ENCODE measurements at places on chromosomes 6 and 20.

- no peak for DNase-seq
These were observed 497.5 kb downstream of the UTRN start for GRCh38 chr6:144782634-144783033.

DNA sequence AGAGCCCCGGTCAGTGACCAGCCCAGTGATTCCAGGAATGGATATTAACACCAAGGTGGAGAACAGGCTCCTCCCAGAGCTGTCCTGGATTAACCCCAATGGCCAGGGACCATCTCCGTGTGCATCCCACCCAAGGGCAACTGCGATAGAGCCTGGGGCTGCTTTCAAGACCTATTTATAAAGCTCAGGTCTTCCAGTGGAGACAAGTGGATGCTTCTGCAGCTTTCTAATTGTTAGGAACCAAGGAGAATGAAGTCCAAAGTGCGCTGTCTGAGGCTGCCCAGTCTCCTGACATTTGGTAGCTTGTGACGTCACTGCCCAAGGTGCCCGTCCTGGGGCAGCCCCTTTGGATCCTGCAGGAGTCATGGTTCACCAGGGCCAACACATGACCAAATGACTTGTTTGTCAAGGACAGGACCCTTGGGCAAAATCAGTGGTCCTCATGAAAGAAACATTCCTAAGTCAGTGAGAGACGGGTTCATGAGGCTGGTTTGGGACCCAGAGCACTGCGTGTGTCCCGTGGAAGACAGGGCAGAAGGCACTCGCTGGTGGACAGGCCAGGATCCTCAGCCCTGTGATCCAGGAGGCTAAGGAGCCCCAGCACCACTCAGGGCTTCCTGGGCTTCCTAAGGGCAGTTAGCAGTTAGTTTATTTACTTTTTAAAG lies 174.9 kb downstream of the ANKRD60 start:
- no peak for DNase-seq

DNA sequence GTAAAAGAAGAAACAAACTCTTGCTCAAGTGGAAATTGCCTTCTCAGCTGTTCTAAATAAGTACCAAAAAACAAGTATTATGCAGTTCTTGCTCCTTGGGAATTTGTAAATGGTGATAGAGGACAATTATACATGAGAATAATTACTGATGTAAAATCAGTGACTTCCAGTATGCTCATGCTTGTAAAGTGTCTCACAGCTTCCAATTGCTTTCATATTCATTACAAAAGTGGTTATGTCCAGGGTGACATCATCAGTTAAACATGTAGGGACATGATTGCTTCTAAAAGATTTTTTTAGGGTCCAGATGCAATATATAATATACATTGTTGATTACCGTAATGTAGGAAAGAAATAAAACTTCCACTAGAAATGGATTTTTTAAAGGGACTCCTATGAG lies 122.8 kb upstream of the B3GAT2 start:
- no peak for DNase-seq

GRCh38 chr20:36548704-36549627 lies 7.6 kb downstream of the MYL9 start:
- DNase-seq = no peak

DNA sequence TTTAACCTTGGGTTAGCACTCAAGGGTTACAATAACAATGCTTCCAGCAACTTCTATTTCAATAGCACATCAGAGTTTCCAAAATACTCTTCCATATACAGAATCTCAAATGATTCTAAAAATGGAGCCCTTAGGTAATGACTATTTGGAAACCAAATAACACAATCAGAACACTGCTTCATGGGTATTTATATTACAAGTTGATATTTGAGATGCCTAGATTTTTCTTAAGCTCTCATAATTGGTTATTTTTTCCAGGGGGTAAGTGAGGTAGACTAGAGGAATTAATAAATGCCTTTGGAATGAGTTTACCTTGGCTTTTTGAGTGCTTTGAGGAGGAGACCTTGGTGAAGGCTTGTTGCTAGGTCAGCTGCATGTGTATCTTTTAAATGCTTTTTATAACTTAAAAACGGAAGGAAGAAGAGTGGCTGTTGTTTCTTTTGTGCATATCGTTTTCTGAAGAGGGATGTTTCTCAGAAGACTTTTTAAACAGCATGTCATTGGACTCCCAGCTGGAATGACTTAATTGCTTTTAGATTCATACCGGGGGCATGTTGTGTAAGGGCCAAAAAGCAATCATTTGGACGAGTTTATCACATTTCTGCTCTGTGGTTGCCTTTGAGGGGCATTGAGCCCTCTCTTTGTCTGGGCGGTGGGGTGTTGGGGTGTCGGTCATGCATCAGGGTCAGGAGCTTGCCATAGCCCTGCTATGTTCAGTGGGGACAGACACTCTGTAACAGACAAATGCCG lies 186.0 kb downstream of the DTNBP1 start:
- no peak for DNase-seq

DNA sequence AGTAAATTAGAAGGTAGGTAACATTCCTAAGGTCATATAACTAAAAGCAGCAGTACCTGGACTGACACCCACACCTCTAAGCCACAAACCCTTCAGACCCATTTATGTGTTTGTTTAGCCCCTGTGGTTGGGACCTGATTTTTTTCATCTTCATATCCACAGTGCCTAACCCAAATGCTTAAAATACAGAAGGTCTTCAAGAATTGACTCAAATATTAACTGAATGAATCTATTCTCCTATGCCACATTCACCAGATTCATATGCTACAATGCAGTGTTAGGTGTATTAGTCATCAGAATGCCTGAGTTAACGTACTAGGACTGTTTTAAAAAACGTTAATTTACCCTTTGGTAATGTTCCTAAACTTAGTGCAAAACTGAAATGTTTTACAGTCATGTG lies 124.8 kb downstream of the AHI1 start:
- DNase-seq = no peak

GRCh38 chr6:79070206-79070825 lies 7.7 kb downstream of the PHIP start:
- DNase-seq = no peak

DNA sequence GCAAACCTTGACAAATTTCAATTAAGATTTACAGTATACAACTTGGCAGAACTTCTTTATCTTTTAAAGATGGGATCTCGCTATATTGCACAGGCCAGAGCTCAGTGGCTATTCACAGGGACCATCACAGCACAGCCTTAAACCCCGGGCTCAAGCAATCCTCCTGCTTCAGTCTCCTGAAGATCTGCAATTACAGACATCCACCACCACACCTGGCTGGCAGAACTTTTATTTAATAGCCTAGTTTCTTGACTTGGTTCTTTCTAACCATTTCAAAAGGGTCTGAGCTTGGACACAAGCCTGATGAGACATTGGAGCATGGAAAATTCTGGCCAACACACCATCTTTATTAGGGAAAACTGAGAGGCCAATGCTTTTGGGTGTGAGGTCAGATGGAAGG lies 151.6 kb upstream of the KCNG1 start:
- no peak for DNase-seq

- DNase-seq = no peak
These were observed 37.4 kb upstream of the SIRT5 start for GRCh38 chr6:13536796-13537526.

GRCh38 chr20:41547221-41547620 lies 71.0 kb downstream of the CHD6 start:
- no peak for DNase-seq

DNA sequence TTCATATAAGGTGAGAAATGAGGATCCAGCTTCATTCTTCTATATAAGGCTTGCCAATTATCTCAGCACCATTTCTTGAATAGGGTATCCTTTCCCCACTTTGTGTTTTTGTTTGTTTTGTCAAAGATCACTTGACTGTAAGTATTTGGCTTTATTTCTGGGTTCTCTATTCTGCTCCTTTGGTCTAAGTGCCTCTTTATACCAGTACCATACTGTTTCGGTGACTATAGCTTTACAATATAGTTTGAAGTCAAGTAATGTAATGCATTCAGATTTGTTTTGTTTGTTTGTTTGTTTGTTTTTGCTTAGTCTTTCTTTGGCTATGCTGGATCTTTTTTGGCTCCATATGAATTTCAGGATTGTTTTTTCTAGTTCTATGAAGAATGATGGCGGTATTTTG lies 64.6 kb downstream of the ERMARD start:
- no peak for DNase-seq

DNA sequence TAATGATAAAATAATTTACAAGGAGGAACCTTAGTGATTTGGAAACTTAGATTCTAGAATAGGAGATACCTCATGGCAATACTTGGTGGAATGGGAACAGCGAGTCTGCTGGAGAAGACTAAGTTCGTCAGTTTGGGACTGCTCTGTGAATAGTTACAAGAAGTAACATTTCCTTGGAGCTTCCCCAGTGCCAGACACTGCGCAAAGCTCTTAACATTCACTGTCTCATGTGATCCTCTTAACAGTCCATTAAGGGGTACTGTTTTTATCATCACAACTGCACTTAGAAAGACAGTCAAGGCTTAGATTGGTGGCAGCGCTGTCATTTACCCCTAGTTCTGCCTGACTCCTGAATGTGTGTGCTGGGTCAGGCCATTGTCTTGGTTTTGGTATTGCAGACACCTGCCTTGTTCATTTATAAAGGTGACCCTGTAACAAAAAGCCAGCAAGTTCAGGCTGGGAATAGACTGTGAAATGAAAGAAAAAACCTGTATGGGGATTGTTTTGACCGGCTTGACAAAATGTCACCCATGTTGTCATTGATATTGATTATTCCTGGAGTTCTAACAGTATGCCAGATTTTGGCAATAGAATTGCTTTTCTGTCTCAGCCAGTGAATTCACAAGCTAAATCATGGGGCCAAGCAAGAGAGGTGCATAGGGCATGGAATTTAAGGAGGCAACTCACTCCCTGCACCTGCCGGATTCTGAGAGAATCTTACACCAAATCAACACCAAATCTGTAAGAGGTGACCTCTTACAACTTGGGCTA lies 118.4 kb downstream of the SASH1 start:
- DNase-seq = peak; percentile 36

DNA sequence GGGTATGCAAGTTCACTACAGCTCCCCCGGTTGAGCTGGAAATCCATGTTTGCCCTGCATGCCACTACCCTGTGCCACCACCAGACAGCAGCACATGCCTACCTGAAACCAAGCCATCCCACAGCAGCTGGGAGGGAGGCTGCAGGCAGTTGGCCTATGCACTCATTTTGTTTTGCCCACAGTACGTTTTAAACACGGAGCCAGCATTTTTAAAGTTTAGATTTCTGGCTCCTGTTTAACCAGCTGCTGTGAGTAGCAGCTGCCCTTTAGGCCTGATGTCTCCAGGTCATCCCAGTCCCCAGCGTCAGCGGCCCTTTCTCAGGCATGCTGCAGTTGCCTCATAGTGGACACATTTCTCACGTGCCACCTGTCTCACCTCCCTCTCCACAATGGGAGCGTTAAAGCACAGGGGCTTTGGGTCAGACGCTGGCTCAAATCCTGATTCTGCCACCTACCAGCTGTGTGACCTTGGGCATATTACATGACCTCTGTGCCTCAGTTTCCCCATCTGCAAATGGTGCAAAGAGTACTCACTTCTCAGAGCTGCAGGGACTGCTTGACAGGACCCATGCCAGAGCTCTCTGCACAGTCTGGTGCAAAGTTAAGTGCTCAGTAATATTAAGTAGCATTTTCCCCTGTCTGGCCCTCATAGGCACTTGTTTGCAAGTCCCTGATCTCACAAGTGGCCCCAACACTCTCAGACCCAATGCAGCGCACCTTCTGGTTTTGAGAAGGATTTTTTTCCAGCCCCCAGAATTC lies 8.2 kb upstream of the UBE2V1 start:
- peak; percentile 41 for DNase-seq
